HEK293T (cell line): ENCODE measurements at places on chromosomes 7 and 10.

DNA sequence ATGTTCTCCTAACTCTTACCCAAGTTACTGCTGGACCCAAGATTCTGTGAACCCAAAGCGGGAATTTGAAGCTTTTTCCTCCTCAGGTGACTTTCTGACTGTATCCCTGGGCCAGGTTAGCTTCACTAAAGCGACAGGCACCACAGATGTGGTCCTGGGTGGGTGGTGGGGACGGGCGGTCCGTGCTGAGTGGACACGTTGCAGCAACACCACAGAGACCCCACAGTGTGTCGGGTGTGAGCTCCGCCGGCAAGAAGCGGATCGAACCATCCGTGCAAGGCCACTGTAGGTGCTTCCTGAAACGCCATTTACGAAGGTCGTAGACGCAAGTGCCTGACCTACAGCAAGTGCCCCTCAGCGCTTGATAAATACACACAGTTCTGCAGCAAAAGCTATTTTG lies 325.9 kb downstream of the ADARB2 start:
- DNase-seq, result no peak

DNA sequence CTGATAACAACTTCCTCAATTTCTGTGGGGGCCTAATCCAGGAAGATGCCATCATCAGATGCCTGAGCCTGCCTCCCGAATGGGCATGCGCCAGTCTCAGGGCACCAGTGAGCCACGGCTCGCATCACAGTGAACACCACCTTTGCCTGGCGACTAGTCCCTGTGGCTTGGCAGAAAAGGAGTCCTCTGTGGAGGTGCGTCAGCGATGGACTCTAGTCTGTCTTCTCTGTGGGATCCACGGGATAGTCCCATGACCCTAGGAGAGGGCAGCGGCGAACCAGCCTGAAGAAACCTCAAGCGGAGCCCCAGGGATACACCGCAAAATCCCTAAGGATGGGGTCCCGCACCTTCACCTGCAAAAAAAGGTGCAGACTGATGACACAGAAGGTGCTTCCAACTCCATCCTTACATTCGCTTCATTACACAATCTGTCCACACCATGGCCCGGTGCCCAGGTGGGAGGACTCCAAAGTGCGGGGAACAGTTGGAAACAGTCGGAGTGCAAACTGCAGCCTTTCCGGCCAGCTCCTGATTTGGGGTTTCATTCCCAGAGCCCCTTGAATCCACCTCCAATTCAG lies 35.1 kb upstream of the ZNF273 start:
- DNase-seq, result no peak

- no peak for DNase-seq
These were observed 2.3 kb downstream of the BMPER start for GRCh38 chr7:33907625-33908024.

GRCh38 chr10:113999531-113999930 lies 44.1 kb upstream of the ADRB1 start:
- no peak for DNase-seq

DNA sequence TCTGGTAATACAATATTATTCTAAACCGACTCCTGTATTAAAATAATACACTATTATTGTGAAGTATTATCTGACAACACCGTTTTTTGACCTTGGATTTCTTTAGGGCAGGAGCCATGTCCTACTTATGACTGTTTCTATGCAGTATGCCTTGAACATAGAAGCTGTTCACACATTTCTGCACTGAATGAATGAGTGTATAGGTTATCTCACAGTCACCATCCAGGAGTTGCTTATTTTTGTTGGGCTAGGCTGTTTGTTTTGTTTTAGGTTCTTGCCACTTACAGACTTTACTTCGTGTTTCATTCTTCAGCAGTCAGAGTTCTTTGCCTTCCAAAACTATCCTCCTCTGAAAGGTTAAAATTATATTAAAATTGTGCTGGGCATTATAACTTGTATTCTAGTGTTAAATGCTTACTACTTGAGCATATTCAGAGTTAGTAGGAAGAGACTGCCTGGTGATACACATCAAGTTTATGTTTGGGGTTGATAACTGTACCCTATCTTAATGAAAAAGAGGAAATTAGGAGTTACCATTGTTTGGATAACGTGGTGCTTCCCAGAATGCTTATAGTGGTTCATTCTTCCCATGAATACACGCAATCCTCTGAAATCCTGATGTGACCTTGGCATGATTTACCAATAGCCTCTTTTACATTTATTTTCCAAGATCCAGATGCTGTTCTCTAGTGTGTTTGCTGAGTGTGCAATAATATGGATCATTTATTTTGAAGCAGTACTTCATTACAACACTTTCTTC lies 1.7 kb downstream of the RALA start:
- DNase-seq, result no peak
